ENCODE measurements at places on chromosomes 3 and 15. TPM values are rescaled to one million over a fixed set of nuclear protein-coding genes. Genes with fewer than 3 reads are reported as not detected.

- no peak overlapping the region for H3K4me3 ChIP-seq
- DNase-seq, result no peak
- H3K27ac ChIP-seq, result no peak overlapping the region
- H3K4me1 ChIP-seq, result no peaks in the 10 kb centered on the region
- H3K27me3 ChIP-seq, result no peaks in the 10 kb centered on the region
Observed at GRCh38 chr3:126540951-126541627, 17.1 kb downstream of the CHST13 start.

DNA sequence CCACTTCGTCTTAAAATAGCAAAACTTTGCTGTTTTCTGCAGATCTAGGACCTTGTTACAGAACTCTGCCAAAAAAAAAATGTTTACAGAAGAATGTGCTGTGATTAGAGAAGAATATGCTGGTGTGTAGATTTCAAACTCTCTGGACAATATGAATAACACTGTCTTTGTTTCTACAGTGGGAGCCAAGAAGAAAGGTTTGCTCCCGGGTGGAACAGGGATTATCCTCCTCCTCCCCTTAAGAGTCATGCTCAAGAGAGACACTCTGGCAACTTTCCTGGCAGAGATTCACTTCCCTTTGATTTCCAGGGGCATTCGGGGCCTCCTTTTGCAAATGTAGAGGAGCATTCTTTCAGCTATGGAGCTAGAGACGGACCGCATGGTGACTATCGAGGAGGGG, 27.3 kb downstream of the RBM6 start:
- DNase-seq, result no peak
- H3K27me3 ChIP-seq, result no peaks in the 10 kb centered on the region
- no peaks in the 10 kb centered on the region for H3K4me1 ChIP-seq
- no peak overlapping the region for H3K4me3 ChIP-seq
- no peak overlapping the region for H3K27ac ChIP-seq
- H3K36me3 ChIP-seq, result peaks cover 10% of the 10 kb centered on the region

GRCh38 chr3:149621218-149622005, 36.4 kb downstream of the WWTR1 start:
- no peaks in the 10 kb centered on the region for H3K27me3 ChIP-seq
- H3K27ac ChIP-seq, result no peak overlapping the region
- no peaks in the 10 kb centered on the region for H3K36me3 ChIP-seq
- no peak overlapping the region for H3K4me3 ChIP-seq

DNA sequence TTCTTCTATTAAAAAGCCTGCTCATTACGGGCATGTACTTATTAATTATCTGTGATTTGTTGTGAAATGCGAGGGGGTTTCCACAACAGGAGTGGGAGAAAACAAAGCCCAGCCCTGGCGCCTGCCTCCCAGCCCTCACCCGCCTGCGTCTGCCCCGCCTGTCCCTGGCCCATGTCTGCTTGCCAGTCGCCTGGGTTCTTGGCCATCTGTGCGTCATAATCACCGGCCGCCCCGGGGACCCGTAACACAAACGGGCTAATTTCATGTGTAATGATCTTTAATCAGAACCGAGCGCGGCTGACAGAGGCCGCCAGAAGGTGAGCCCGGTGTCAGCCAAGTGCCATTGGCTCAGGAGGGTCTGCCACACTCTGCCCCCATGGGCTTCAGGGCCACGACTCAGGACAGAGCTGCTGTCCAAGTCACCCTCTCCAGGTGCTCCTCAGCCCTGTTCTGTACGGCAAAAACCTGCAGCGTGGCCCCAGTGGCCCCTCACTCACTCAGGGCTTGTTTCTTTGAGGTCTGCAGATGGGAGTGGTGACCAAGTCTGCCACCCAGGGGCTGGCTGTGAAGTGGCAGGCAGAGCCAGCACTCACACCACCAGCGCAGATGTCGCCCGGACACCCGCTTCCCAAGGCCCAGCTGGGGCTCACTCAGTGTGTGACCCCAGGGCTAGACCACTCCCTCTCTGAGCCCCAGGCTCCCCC, 28.8 kb upstream of the TMEM115 start:
- H3K36me3 ChIP-seq, result no peaks in the 10 kb centered on the region
- H3K27me3 ChIP-seq, result no peaks in the 10 kb centered on the region
- DNase-seq, result no peak
- H3K4me3 ChIP-seq, result no peak overlapping the region

DNA sequence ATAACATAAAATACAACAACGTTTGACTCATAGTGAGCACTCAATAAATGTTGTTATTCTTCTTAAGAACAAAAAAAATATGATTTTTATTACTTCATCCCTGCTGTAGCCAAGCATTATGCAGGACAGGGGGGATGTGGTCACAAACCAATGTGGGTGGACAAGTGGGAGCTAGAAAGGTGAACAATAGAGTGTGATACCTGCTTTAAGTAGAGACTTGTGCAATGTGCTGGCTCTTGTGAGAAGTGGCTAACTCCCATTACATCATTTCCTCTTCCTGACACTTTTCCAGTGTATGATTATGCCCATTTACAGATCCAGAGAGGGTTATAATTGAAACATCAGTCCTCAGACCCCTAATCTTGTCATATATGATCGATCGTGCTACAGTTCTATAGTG, 193.6 kb downstream of the UBE2E2 start:
- no peaks in the 10 kb centered on the region for H3K27me3 ChIP-seq
- no peak overlapping the region for H3K27ac ChIP-seq
- DNase-seq, result no peak
- no peaks in the 10 kb centered on the region for H3K4me1 ChIP-seq

GRCh38 chr3:103470498-103470897, 1035.7 kb downstream of the ZPLD1 start:
- no peak for DNase-seq
- no peaks in the 10 kb centered on the region for H3K36me3 ChIP-seq
- no peak overlapping the region for H3K4me3 ChIP-seq

DNA sequence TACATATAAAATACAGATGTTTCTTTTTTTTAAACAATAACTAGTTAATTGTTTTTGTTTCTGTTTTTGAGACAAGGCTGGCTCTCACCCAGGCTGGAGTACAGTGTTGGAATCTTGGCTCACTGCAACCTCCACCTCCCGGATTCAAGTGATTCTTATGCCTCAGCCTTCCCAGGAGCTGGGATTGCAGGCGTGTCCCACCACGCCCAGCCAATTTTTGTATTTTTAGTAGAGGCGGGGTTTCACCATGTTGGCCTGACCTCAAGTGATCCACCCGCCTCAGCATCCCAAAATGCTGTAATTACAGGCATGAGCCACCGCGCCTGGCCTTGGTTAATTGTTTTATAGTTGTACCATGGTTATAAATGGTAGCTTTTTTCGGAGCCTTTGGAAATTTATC, 72.3 kb downstream of the PIAS1 start:
- H3K4me3 ChIP-seq, result no peak overlapping the region
- H3K4me1 ChIP-seq, result no peaks in the 10 kb centered on the region
- no peaks in the 10 kb centered on the region for H3K36me3 ChIP-seq
- no peak overlapping the region for H3K27ac ChIP-seq
- DNase-seq, result no peak

- no peak overlapping the region for H3K4me3 ChIP-seq
- no peaks in the 10 kb centered on the region for H3K36me3 ChIP-seq
- DNase-seq, result no peak
- H3K27ac ChIP-seq, result no peak overlapping the region
Observed at GRCh38 chr3:79870313-79870620, 102.5 kb upstream of the ROBO1 start.

DNA sequence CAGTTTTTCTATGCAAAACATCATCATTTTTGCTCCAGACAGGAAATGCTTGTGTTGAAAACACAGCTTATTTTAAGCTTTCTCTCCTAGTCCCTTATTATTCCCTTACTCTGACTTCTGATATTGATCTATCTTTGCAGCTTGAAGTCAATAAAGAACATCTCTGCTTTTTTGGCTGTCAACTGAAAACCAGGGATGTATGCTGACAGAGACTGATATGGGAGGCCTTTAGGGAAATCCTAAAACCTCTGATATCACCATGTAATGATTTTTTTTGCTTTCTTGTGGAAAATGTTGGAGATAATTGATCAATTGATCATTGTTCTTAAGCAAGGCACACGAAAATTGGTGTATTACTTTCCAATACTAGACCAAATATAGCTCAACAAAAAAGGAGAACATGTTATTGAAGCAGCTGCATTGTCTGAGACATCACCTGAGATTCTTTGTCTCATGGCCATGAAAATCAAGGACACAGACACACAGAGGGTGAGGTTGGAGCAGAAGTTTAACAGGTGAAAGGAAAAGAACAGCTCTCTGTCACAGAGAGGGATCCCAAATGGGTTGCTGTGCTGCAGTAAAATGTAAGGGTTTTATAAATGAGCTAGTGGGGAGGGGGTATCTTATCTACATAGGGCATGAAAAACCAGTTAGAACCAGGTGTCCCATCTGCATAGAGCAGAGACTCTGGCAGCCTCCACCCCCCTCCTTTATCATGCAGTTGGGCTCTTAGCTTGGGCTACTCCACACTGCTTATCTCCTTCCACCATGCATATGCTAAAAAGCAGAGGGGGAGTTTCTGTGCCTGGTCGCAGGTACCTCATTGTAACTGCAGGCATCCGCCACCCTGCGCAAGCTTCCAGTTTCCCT, 17.0 kb upstream of the SENP7 start:
- H3K4me3 ChIP-seq, result no peak overlapping the region
- H3K27ac ChIP-seq, result peak overlapping the region; percentile 17
- no peaks in the 10 kb centered on the region for H3K36me3 ChIP-seq

DNA sequence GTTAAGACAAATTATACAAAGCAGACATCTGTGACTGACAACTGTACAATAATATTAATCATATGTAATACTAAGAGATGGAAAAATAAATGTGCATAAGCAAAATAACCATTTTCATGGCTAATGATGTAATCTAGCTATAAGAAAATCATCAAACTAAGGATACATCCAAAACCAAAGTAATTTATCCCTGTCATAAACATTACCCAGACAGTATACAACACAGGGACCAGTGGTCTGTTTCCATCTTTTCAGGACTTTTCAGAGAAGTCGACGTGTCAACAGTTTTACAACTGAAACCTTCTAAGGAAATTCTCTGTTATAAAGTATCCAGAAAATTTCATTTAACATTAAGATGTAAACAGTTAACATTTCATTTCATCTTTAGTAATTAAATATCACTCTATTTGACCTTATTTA, 11.0 kb downstream of the THBS1 start:
- H3K27ac ChIP-seq, result no peak overlapping the region
- no peak overlapping the region for H3K4me3 ChIP-seq
- DNase-seq, result no peak
- no peaks in the 10 kb centered on the region for H3K27me3 ChIP-seq
- H3K4me1 ChIP-seq, result no peaks in the 10 kb centered on the region
- no peaks in the 10 kb centered on the region for H3K36me3 ChIP-seq

DNA sequence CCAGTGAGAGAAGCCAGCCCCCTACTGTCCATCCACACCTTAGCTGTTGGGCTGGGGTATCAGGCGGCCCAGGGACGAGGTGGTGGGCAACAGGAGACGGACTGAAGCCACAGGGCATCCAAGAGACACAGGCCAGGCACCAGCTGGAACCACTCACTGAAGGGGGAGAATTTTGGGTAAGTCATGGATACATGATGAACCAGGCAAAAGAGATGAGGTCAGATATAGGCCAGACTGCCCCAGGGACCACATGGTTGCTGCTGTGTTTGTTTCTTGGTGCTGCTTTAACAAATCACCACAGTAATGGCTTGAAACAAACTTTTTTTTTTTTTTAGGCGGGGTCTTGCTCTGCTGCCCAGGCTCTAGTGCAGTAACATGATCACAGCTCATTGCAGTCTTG, 66.4 kb downstream of the SEMA5B start:
- no peaks in the 10 kb centered on the region for H3K4me1 ChIP-seq
- no peak for DNase-seq
- H3K27ac ChIP-seq, result no peak overlapping the region

- H3K36me3 ChIP-seq, result no peaks in the 10 kb centered on the region
- no peak overlapping the region for H3K4me3 ChIP-seq
- no peak for DNase-seq
- H3K4me1 ChIP-seq, result peaks cover 13% of the 10 kb centered on the region
- H3K27ac ChIP-seq, result no peak overlapping the region
Observed at GRCh38 chr15:61227269-61227949, 1.7 kb downstream of the RORA start.

DNA sequence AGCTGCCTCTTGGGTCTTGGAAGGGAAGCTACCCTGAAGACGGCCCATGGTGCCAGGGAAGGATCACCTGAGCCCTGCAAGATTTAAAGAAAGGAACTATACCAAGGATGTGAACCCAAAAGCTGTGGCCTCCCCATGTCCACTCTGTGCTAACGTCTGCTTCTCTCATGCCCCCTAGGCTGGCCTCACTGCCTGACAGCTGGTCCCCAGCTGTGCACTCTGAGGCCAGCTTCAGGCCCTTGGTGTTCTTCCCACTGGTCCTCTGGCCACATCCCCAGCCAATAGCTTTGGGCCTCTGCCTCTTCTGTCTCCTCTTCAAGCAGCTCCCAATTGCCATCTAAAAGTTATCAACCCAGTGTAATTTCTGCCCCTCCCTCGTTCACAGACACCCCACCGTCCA, 5.2 kb upstream of the LRRK1 start:
- no peaks in the 10 kb centered on the region for H3K36me3 ChIP-seq
- H3K27ac ChIP-seq, result no peak overlapping the region
- H3K27me3 ChIP-seq, result peaks cover 9% of the 10 kb centered on the region
- DNase-seq, result no peak
- H3K4me3 ChIP-seq, result no peak overlapping the region
- peaks cover 4% of the 10 kb centered on the region for H3K4me1 ChIP-seq

DNA sequence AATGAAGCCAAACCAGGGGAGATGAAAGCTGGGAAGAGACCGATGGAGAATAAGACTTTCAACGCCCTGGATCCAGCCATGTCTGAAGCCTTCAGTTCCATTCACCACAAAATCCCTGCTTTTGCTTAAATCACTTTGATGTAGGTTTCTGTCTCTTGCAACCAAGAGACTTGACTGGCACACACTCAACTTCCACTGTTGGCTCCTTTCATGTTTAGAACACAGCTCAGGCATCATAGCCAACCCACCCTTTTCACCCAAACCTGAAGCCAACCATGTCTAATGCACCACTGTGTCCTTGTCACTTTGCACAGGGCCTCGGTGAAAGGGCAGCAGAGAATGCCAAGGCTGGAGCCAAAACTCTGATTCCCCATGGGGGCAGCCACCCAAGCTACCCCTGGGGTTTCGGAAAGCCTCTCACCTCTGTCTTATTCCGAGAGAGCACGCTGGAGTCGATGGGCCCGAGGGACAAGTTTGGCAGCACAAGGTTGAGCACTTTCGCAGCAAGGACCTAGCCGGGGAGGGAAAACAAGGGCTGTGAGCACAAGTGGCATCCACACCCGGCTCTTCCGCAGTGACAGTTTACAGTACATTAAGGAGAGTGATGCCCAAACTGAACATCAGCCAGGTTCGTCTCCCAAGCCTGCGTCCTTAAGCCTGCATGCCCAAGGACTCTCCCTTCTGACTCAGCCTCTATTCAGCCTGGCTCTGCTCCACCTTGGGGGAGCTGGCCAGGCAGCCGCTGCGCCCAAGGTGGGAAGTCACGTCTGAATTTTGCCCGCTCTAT, 37.6 kb downstream of the ABTB1 start:
- no peaks in the 10 kb centered on the region for H3K36me3 ChIP-seq
- H3K27me3 ChIP-seq, result no peaks in the 10 kb centered on the region
- no peak overlapping the region for H3K27ac ChIP-seq
- no peak overlapping the region for H3K4me3 ChIP-seq

The PRR20G gene
- not detected for polyA plus RNA-seq

The CSTA gene
- not detected for polyA plus RNA-seq

The HIGD2B gene
- polyA plus RNA-seq, result not detected

The ANKDD1A gene
- 2.4 TPM for polyA plus RNA-seq

The MB21D2 gene
- polyA plus RNA-seq, result 0.17 TPM

The SLC9C1 gene
- not detected for polyA plus RNA-seq
